ENCODE measurements at places on chromosomes 2 and 18. TPM values are rescaled to one million over a fixed set of nuclear protein-coding genes. Genes with fewer than 3 reads are reported as not detected.

The ASAP2 gene
- total RNA-seq: 54.6 TPM

DNA sequence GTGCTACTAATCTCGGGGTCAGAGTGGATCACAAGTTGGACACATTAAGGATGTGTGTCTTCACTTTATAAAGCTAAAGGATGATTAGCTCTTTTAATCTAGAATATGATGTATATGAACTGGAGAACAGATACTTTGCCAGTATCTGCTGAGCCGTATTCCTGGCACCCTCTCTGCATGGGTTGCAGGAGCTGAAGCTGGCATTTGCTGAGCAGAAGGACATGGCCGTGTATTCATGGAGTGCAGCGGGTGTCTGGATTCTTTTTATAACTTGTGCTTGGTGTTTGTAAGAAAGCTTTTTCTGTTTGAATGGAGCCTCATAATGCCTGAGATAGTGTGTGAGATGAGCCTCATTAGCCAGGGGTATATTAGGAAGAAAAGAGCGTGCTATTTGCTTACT lies 103.9 kb upstream of the MCFD2 start:
- no peak overlapping the region for H3K27ac ChIP-seq
- no peak for DNase-seq
- peaks cover 32% of the 10 kb centered on the region for H3K4me1 ChIP-seq
- peaks cover 58% of the 10 kb centered on the region for H3K36me3 ChIP-seq
- no peaks in the 10 kb centered on the region for H3K27me3 ChIP-seq

The AGBL5 gene
- total RNA-seq: 18.9 TPM

DNA sequence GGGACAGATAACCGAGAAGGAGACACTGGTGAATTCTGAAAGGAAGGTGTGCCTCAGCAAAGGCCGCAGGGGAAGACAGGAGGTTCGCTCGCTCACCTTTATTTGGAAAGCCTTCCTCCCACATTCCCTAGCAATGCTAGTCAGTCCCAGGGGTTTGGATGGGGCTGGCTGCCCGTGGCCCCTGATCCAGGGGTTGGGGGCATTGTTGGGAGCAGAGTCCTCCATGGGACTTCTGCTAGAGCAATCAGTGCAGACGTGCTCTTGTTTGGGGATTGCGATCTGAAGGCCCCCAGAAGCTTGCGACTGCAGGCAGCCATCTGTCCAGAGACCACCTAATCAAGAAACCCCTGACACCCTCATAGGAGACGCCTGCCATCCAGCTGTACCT lies 6.0 kb upstream of the CYP27C1 start:
- no peaks in the 10 kb centered on the region for H3K36me3 ChIP-seq
- peaks cover 17% of the 10 kb centered on the region for H3K4me1 ChIP-seq
- H3K4me3 ChIP-seq: peak overlapping the region; percentile 20

- H3K36me3 ChIP-seq: no peaks in the 10 kb centered on the region
- no peak overlapping the region for H3K4me3 ChIP-seq
These were observed 9.4 kb downstream of the SMAD4 start for GRCh38 chr18:51039138-51040112.

DNA sequence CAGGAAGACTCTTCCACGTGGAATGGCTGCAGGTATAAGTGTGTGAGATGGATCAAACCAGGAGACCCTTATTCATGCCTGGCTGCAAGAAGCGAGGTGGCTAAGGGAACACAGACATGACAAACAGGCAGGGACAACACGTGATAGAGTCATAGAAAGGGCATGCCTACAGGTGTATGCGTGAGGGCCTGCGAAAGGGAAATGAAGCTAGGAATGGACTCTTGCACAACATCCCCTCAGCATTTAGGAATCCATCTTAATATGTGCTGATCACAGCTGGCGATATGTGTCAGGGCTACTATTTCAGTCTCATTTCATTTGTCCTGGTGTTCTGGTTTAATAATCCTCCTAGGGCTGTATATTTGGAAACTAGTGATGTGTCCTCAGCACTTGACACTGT lies 291.2 kb downstream of the MYT1L start:
- no peak overlapping the region for H3K27ac ChIP-seq
- H3K4me1 ChIP-seq: no peaks in the 10 kb centered on the region
- H3K27me3 ChIP-seq: no peaks in the 10 kb centered on the region

The LYPD1 gene
- total RNA-seq: not detected

The FAM161A gene
- 3.8 TPM for total RNA-seq

The RNU2-63P gene
- total RNA-seq: not detected

DNA sequence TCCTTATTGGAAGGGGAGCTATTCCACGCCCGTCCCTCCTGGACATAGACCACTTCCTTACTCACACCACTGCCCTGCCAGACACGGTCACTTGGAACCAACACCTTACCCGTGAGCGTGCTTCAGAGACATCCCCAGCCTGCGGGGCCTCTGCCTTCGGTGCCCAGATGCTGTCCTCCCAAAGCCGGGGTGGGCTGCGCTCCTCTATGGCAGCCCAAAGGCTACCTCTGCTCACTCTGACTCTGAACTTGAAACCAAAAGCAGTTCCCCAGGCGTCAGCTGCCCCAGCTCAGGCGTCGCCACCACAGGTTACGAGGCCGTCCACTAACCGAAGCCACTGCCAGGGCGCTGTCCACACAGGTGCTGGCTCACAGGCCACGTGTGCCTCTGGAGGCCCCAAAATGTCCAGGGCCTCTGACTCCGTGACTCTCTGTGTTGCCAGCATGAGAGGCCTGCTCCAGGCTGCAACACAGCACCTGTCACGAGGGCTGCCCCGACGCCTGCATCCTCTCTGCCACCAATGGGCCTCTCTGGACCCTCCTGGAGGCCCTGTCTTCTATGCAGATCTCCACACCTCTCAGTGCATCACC lies 23.8 kb downstream of the HDAC4 start:
- DNase-seq: no peak
- H3K36me3 ChIP-seq: peaks cover 6% of the 10 kb centered on the region
- no peaks in the 10 kb centered on the region for H3K27me3 ChIP-seq
- H3K4me1 ChIP-seq: peaks cover 4% of the 10 kb centered on the region

- DNase-seq: no peak
- H3K4me1 ChIP-seq: no peaks in the 10 kb centered on the region
- H3K4me3 ChIP-seq: no peak overlapping the region
- no peaks in the 10 kb centered on the region for H3K27me3 ChIP-seq
- no peak overlapping the region for H3K27ac ChIP-seq
These were observed 154.9 kb downstream of the PRPF40A start for GRCh38 chr2:152562198-152562884.

The TBR1 gene
- not detected for total RNA-seq

GRCh38 chr2:229342376-229342775 lies 71.3 kb upstream of the PID1 start:
- no peak overlapping the region for H3K27ac ChIP-seq
- peaks cover 18% of the 10 kb centered on the region for H3K4me1 ChIP-seq
- H3K27me3 ChIP-seq: no peaks in the 10 kb centered on the region
- H3K4me3 ChIP-seq: no peak overlapping the region
- no peak for DNase-seq

GRCh38 chr2:145572238-145572637 lies 1052.3 kb upstream of the ZEB2 start:
- no peaks in the 10 kb centered on the region for H3K4me1 ChIP-seq
- H3K36me3 ChIP-seq: no peaks in the 10 kb centered on the region
- no peak overlapping the region for H3K4me3 ChIP-seq
- no peaks in the 10 kb centered on the region for H3K27me3 ChIP-seq
- no peak overlapping the region for H3K27ac ChIP-seq

GRCh38 chr18:9823805-9824473 lies 61.8 kb upstream of the TXNDC2 start:
- H3K4me3 ChIP-seq: no peak overlapping the region
- no peaks in the 10 kb centered on the region for H3K27me3 ChIP-seq
- no peak overlapping the region for H3K27ac ChIP-seq
- DNase-seq: no peak

DNA sequence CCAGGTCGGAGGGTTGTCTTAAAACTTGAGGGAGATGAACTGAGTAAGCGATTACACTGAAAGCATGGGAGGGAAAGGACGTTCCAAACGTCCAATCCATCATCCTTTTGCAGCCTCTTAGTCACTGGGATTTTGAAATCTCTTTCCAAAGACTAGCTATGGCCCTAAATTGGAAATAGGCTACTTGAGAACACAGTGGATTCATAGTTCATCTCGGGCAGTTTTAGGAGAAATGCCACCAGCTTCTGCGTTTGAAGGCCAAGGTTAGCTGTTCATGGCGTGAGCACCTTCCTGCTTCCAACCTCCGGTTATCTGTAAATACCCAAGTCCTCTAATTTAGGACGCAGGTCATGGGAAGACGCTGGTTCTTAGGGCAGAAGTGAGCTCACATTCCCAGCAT lies 821 bp upstream of the EML6 start:
- peak overlapping the region; percentile 52 for H3K27ac ChIP-seq
- no peak for DNase-seq
- H3K4me3 ChIP-seq: peak overlapping the region; percentile 74
- no peaks in the 10 kb centered on the region for H3K27me3 ChIP-seq
- H3K36me3 ChIP-seq: no peaks in the 10 kb centered on the region
